Suprapubic skin (tissue), 4 donors: ENCODE measurements at places on chromosomes 2 and 18. TPM values are rescaled to one million over a fixed set of nuclear protein-coding genes. Genes with fewer than 3 reads are reported as not detected.

The AGFG1 gene
- total RNA-seq: 56.2 TPM

The KCNG3 gene
- 0.72 TPM for total RNA-seq

The IFIH1 gene
- total RNA-seq: 19.5 TPM

The LYG2 gene
- total RNA-seq: 2.9 TPM

The TTN gene
- 0.89 TPM for total RNA-seq

The ZSWIM2 gene
- not detected for total RNA-seq

The ANKRD36B gene
- total RNA-seq: 112 TPM

The GDF7 gene
- 2.8 TPM for total RNA-seq

The CCDC141 gene
- 0.08 TPM for total RNA-seq

The SLC16A14 gene
- 10.1 TPM for total RNA-seq

The KLF7 gene
- 10.6 TPM for total RNA-seq

The ALPP gene
- total RNA-seq: not detected

The ELOA2 gene
- not detected for total RNA-seq

The PROKR1 gene
- not detected for total RNA-seq

The IL36B gene
- 1.5 TPM for total RNA-seq
